ENCODE measurements at places on chromosomes 13 and 19.
A peak's percentile ranks its signal among the peaks of the same experiment; 100 is the strongest.

GRCh38 chr19:41801792-41802211 lies 5.4 kb downstream of the CEACAM3 start:
- no peak overlapping the region for H3K4me3 ChIP-seq
- H3K36me3 ChIP-seq: no peaks in the 10 kb centered on the region
- H3K27me3 ChIP-seq: peaks cover 25% of the 10 kb centered on the region
- no peaks in the 10 kb centered on the region for H3K4me1 ChIP-seq
- no peak overlapping the region for H3K27ac ChIP-seq

GRCh38 chr19:17946965-17947784 lies 14.4 kb downstream of the CCDC124 start:
- peaks cover 41% of the 10 kb centered on the region for H3K4me1 ChIP-seq
- peak overlapping the region; percentile 47 for H3K4me3 ChIP-seq
- DNase-seq: no peak
- H3K36me3 ChIP-seq: peaks cover 3% of the 10 kb centered on the region
- H3K27me3 ChIP-seq: peaks cover 35% of the 10 kb centered on the region

GRCh38 chr13:30738526-30739236 lies 3.3 kb downstream of the ALOX5AP start:
- DNase-seq: no peak
- peaks cover 24% of the 10 kb centered on the region for H3K4me1 ChIP-seq
- no peak overlapping the region for H3K4me3 ChIP-seq
- no peak overlapping the region for H3K27ac ChIP-seq
- no peaks in the 10 kb centered on the region for H3K36me3 ChIP-seq

GRCh38 chr19:29806098-29806866 lies 5.5 kb upstream of the CCNE1 start:
- peak; percentile 55 for DNase-seq
- no peaks in the 10 kb centered on the region for H3K27me3 ChIP-seq
- no peak overlapping the region for H3K4me3 ChIP-seq

DNA sequence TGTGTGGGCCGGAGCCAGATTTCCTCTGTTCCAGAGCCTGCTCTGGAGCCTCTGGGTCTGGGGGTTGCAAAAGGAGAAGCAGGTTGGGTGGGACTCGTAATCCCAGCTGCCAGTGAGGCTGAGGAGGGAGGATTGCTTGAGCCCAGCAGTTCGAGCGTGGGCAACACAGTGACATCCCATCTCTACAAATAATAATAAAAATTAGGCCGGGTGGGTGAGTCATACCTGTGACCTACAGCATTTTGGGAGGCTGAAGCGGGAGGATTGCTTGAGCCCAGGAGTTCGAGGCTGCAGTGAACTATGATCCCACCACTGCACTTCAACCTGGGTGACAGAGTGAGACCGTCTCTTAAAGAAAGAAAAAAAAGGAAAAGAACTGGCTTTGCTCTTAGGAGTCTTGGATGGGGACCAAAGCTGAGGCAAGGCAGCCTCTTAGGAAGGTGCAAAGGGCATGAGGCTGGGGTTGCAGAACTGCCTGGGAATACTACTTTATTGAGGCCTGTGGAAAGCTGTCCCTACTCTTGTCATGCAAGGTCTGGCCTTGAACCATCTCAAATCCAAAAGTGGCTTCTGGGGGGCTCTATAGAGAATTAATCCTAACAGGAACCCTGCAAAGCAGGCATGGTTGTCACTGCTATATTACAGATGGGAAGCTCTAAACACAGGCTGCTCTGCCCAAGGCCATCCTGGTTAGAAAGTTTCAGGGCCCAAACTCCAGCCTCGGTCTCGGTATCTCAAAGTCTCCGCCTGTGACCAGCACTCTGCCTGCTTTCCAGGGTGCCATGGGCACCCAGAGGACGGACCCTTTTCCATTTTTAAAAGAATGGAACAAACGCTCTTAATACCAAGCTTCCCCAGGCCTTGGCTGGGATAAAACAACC lies 880 bp upstream of the C19orf12 start:
- H3K36me3 ChIP-seq: peaks cover 10% of the 10 kb centered on the region
- H3K4me1 ChIP-seq: peaks cover 16% of the 10 kb centered on the region
- H3K4me3 ChIP-seq: peak overlapping the region; percentile 83
- no peaks in the 10 kb centered on the region for H3K27me3 ChIP-seq

- H3K4me1 ChIP-seq: peaks cover 13% of the 10 kb centered on the region
- no peak overlapping the region for H3K4me3 ChIP-seq
- DNase-seq: peak; percentile 70
Measured at GRCh38 chr13:40777166-40777808, 6.3 kb upstream of the MRPS31 start.

- peak overlapping the region; percentile 61 for H3K4me3 ChIP-seq
- H3K4me1 ChIP-seq: peaks cover 36% of the 10 kb centered on the region
- no peak overlapping the region for H3K27ac ChIP-seq
- DNase-seq: no peak
- H3K27me3 ChIP-seq: peaks cover 57% of the 10 kb centered on the region
Measured at GRCh38 chr19:55085923-55086715, 10.4 kb downstream of the EPS8L1 start.

GRCh38 chr13:39879286-39880035 lies 224.0 kb downstream of the COG6 start:
- H3K4me1 ChIP-seq: peaks cover 3% of the 10 kb centered on the region
- no peak overlapping the region for H3K4me3 ChIP-seq
- no peak overlapping the region for H3K27ac ChIP-seq
- DNase-seq: no peak
- H3K27me3 ChIP-seq: no peaks in the 10 kb centered on the region

DNA sequence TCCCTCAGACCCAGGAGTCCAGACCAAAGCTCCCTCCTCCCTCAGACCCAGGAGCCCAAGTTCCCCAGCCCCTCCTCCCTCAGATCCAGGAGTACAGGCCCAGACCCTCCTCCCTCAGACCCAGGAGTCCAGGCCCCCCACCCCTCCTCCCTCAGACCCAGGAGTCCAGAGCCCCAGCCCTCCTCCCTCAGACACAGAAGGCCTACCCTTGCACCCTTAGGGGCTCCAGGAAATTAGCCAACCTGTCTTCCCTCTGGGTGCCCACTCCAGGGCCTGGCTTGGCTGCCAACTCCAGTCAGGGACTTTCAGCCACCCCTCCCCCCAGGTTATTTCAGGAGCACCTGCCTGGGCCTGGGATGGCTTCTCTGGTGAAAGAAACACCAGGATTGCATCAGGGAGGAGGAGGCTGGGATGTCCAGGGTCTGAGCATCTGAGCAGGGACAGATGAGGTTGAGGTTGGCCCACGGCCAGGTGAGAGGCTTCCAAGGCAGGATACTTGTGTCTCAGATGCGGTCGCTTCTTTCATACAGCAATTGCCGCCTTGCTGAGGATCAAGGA lies at the start of gene FGF21:
Gene FGF21, plus strand, starts transcription at position 441 of the 558 bp plus-strand sequence. CDS start 713 bp downstream, outside the sequence.
- H3K27me3 ChIP-seq: peaks cover 29% of the 10 kb centered on the region
- no peak within 1 kb of the TSS for H3K27ac ChIP-seq
- no peak for DNase-seq
- H3K36me3 ChIP-seq: no peaks in the 10 kb centered on the region
- H3K4me3 ChIP-seq: no peak within 1 kb of the TSS
- peaks cover 13% of the 10 kb centered on the region for H3K4me1 ChIP-seq

DNA sequence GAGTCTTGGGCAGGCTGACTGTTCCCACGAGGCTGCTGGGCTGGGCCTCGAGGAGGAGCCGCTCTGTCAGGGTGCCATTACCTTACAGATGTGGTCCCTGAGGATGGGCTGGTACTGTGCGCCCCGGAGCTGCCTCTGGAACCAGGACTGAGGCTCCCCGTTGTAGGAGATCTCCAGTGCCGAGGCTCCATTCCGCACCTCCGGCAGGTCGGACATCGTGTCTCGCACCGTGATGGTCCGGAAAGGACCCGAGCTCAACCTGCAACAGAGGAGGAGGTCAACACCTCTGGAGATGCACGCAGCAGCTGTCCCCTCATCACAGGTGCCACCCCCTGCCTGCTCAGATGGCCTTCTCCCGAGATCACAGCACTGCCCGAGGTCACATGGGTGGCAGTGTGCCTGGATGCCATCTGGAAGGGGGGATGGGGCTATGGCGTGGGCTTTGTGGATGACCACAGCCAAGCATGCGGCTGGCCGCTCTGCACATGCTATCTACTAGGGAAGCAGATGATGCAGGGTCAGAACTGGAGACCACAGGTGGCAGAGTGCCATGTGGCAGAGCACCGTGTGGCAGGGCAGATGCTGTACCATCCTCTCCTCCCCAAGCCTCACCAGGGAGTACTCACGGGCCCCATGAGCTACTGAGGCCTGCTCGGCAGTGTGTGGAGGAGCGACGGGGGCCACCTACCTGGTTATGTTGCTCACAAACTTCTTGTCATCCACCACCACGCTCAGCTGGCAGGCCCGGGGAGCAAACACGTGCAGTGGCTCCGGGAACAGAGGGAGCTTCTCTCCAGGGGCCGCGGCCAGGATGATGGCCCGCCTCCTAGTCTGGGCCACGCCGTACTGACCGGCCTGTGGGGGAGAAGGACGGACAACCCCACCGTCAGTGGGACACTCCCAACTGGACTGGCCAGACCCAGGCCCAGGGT lies 18.3 kb upstream of the EIF3G start:
- H3K27ac ChIP-seq: no peak overlapping the region
- no peak overlapping the region for H3K4me3 ChIP-seq
- peaks cover 89% of the 10 kb centered on the region for H3K36me3 ChIP-seq
- no peaks in the 10 kb centered on the region for H3K4me1 ChIP-seq
- no peak for DNase-seq

- no peak overlapping the region for H3K4me3 ChIP-seq
- no peak overlapping the region for H3K27ac ChIP-seq
- H3K36me3 ChIP-seq: peaks cover 32% of the 10 kb centered on the region
- H3K4me1 ChIP-seq: peaks cover 7% of the 10 kb centered on the region
- H3K27me3 ChIP-seq: no peaks in the 10 kb centered on the region
Measured at GRCh38 chr19:53396525-53396868, 1.5 kb downstream of the ZNF765 start.

DNA sequence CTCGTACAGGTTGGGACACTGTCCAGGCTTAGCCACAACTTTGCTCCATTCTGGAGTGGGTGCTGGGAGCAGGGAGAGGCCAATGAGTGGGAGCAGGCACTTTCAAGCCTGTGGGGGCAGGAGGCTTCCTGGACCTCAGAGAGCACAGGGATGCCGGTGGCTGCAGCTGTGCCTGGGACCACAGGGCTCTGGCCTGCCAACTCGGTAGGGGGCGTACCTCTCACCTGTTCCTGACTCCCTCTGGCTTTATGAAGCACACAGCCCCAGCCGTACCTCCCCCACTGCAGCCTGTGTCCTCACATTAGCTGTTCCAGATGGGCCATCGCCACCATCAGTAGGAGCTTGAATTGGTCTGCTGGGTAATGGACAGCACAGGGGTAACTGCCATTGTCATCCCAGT lies 278.7 kb upstream of the KLHL1 start:
- no peak overlapping the region for H3K27ac ChIP-seq
- H3K27me3 ChIP-seq: no peaks in the 10 kb centered on the region
- H3K4me3 ChIP-seq: no peak overlapping the region

DNA sequence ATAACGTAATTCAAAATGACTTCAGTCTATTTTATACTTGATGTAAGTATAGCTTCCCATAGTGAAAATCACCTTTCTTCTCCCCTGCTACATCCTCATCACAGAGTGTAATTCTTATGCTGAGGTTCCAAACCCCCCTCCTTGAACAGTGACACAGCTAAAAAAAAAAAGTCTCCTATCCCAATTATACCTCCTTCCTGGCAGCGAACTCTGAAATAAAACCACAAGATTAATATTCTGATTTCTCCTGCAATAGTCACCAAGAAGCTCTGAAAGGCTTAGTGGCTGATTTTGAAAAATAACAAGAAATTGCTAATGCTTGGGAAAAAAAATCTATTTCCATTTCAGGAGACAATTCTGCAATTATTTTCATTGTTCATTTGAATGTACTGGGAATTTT lies 36.3 kb downstream of the EFNB2 start:
- DNase-seq: no peak
- H3K4me3 ChIP-seq: no peak overlapping the region

DNA sequence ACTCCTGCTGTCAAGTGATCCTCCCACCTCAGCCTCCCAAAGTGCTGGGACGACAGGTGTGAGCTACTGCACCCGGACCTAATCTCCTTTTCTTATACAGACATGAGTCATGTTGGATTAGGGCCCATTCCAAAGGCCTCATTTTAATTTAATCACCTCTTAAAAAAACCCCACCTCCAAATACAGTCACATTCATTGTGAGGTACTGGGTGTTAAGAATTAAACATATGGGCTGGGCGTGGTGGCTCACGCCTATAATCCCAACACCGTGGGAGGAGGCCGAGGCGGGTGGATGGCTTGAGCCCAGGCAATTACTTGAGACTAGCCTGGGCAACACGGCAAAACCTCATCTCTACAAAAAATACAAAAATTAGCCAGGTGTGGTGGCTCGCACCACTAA lies 46.6 kb downstream of the PIN1 start:
- H3K4me3 ChIP-seq: no peak overlapping the region
- no peaks in the 10 kb centered on the region for H3K36me3 ChIP-seq
- peaks cover 1% of the 10 kb centered on the region for H3K4me1 ChIP-seq
- no peak overlapping the region for H3K27ac ChIP-seq
- peaks cover 8% of the 10 kb centered on the region for H3K27me3 ChIP-seq

DNA sequence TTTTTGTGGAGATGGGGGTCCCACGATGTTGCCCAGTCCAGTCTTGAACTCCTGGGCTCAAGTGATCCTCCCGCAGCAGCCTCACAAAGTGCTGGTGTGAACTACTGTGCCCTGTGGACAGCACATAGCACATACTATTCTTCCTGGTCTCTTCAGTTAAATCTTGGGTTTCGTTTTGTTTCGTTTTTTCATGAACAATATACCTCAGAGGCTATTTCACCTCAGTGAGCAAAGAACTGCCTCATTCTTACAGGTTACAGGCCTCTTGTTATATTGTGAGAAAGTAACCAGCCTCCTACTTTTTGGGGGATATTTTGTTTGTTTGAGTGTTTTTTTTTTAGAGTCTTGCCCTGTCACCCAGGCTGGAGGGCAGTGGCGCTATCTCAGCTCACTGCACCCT lies 1.3 kb upstream of the C3 start:
- DNase-seq: no peak

DNA sequence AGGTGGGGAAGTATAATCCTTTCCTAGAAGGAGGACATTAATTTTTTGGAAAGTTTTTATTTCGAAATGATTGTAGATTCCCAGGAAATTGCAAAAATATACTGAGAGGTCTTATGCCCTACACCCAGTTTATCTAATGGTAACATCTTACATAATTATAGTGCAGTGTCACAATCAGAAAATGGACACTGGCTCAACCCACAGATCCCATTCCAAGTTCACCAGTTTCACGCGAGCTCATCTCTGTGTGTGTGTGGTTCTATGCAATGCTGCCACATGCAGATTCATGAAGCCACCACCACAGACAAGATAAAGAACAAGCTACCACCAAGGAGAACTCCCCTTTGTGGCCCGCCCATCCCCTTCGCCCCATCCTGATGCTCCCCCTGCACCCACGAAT lies 24.4 kb downstream of the IL17D start:
- no peak for DNase-seq
- H3K36me3 ChIP-seq: peaks cover 4% of the 10 kb centered on the region
- no peak overlapping the region for H3K27ac ChIP-seq
- H3K4me3 ChIP-seq: no peak overlapping the region
- H3K27me3 ChIP-seq: no peaks in the 10 kb centered on the region

GRCh38 chr13:39397226-39397895 lies 205.6 kb downstream of the LHFPL6 start:
- no peak overlapping the region for H3K27ac ChIP-seq
- no peak overlapping the region for H3K4me3 ChIP-seq
- no peaks in the 10 kb centered on the region for H3K36me3 ChIP-seq
